T-helper 2 cell (primary cell): ENCODE measurements at places on chromosomes 2 and 18.

GRCh38 chr2:2879781-2880180, 497.8 kb downstream of the EIPR1 start:
- DNase-seq, result no peak

DNA sequence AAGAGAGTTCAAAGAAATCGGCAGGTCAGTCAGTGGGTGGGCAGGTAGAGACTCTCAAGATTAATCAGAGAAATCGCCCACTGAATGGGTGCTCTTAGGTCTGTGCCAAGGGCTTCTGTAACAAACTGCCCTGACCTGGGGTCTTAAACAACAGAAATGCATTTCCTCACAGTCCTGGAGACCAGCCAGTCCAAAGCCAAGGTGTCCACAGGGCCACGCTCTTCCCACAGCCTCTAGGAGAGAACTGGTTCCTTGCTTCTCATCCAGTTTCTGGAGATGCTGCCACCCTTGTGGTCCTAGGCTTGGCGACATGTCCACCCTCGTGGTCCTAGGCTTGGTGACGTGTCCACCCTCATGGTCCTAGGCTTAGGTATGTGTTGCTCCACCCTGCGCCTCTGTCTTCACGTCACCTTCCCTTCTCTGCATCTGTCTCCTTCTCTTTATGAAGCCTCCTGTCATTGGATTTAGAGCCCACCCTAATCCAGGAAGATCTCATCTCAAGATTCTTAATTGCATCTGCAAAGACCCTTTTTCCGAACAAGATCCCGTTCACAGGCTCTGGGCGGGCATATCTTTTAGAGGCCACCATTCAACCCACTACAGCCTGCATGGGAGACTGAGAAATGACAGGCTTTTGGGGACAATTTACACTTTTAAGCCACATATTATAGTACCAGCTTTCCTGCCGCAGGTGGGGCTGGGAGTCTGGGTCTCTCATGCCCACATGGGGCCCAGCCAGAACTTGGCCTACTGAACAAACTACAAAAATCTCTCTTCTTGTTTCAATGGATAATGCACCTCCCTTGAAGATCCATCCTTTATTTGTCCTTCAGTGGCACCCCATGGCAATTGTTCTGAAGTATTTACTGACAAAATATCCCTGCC, 161.3 kb downstream of the ASB1 start:
- no peak for DNase-seq

- DNase-seq, result no peak
Measured at GRCh38 chr2:62382757-62383156, 123.2 kb downstream of the TMEM17 start.

DNA sequence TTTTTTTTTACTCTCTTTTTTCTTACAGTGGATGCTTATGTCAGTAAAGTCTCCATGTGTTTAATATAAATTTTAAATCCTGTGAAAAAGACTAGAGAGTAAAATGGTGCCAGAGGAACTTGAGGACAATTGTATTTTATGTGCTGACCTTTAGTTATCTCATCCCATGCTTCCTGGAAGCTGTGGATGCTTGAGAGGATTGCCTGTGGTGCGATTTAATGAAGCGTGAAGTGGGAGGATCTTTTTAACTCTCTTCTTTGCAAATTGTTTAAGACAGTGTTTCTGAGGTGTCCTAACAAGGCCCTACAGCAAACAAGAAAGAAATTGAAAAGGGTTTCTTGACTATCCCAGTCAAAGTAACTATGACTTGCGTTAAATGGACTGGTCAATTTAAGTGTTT, 84.2 kb downstream of the DTNA start:
- no peak for DNase-seq

GRCh38 chr2:218898109-218898878, 17.6 kb downstream of the WNT10A start:
- DNase-seq, result peak; percentile 71

DNA sequence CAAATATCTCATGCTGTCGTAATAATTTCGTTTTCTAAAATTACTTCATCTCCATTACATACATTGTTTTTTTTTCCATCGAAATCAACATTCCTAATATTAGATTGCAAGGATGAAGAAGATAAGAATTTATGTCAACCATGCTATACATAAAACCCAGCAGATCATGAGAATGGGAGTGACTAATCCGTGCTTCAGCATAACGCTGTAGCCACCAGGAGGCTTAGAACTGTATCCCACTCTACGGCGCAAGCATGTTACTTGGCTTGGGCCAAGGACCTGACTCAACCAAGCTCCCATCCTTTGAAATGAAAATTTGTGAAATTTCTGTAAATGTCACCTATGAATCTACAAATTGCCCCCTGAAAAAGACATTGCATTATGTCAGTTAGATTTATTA, 392.5 kb downstream of the FIGN start:
- DNase-seq, result no peak

DNA sequence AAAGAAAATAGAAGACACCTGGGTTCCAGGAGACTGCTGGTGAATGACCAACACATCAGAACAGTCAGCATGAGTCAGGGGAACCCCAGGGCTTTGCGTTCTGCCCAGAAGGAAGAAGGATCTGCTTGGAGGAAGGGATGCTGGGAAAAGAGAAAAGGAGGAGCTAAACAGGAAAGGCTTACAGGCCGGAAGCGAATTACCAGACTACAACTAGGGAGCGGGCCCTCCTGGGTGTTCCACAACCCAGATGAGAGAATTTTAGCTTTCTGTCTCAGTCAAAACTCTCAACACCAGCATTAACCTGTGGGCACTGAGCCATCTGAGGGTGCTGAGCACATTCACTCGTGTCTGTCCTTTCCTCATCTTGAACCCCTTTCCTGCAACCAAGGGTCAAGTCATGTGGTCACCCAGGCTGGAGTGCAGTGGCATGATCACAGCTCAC, 19.2 kb downstream of the CDC42EP3 start:
- no peak for DNase-seq

DNA sequence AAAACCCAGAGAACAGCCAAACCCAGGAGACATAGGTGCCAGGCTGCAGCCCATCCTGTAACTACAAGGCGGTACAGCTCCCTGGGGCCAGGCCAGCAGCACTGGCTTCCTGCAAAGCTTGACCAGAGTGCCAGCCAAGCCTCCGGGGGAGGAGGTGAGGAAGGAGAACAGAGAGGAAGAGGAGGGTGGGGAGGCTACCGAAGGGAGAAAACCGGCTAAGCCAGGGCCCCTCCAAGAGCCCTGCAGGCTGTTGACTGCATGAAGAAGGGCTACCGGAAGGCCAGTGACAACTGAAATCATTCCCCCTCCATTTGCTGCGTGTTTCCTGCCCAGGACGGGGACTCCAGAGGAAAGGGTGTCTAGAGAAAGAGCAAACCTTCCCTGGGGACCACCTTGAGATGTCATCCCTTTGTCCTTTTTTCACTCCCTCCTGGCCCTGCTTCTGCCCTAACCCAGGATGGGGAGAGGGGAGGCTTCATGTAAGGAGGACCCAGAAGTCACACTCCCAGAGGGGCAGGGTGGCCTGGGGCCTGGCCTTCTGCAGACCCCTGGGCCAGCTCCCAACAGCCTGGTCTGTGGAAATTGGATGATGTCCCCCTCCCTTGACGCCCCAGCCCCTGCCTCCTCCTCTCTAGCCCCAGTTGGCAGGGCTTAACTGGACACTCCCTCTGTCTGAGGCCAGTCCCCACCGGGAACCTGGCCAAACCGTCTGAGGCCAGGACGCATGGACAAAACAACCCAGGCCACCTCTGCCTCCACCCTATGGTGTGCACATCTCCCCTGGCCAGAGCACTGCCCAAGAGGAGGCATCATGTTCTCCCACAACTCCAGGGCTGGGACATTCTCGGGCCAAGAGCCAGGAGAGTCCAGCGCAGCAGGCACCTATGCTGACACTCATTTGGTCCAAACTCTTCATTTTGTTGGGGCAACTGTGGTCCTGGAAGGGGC, 207.8 kb downstream of the CYP26B1 start:
- DNase-seq, result no peak

- DNase-seq, result no peak
Measured at GRCh38 chr18:42184685-42185477, 229.8 kb downstream of the PIK3C3 start.

DNA sequence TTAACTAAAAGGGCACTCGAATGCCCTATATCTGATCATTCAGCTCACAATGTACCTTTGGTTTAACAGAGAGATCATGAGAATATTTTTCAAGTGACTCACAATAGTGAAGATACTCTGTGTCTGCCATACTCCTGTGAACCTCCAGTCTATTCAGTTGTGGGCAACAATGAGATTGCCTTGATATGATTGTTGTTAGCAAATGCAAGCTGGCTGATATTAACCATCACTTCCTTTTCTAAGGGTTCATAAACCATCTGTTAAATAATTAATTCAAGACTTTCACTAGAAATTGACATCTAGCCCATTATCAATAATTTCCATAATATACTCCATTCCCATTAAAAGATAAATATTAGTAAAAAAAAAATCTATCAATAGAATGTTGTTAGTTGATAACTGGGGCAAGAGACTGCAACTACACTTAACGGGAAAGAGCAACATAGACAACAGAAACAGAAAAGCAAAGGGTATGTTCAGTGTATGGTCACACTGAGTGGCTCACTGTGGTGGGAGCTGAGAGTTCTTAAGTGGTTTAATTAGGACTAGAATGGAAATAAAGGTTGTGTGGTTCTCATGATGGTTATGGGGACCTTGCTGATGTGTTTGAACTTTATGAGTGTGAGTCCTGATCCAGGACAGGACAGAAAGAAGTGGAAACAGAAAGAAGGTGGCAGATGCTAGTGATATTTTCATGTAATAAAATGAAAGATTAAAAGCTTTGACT, 11.9 kb downstream of the IL18RAP start:
- no peak for DNase-seq

DNA sequence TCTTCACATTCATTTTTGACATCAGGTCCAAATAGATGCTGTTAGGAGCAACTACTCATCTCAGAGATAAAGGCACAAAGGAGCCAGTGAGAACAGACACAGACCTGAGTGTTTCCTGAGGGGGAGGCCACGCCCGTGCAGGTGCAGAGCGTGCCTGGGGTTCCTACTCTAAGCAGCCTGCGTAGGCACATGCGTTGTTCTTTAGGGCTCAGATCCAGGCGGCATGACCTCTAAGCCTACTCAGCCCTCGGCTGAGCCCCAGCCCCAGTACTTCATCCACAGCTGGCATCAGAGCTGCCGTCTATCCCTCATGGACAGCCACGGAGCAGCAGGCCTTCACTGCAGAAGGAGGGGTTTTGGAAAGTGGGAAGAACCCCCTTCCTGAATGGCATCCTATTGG, 54.9 kb upstream of the PXDN start:
- no peak for DNase-seq

DNA sequence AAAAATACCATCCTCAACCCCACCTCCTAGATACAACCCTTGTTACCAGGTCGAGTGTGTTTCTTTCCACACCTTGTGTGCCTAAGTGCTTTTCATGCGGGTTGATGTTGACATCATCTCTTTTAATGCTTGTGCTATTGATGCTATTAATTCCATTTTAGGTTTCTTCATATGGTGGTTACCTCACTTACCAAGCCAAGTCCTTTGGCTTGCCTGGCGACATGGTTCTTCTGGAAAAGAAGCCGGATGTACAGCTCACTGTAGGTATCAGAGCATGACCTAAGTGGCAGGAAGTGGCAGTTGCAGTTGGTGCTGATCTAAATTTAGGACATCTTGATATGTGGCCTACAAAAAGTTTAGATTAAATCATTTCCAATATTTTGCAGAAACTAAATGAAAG, 149.9 kb upstream of the TTC39C start:
- DNase-seq, result no peak

- DNase-seq, result no peak
Measured at GRCh38 chr2:64980183-64980582, 9.0 kb upstream of the SLC1A4 start.

DNA sequence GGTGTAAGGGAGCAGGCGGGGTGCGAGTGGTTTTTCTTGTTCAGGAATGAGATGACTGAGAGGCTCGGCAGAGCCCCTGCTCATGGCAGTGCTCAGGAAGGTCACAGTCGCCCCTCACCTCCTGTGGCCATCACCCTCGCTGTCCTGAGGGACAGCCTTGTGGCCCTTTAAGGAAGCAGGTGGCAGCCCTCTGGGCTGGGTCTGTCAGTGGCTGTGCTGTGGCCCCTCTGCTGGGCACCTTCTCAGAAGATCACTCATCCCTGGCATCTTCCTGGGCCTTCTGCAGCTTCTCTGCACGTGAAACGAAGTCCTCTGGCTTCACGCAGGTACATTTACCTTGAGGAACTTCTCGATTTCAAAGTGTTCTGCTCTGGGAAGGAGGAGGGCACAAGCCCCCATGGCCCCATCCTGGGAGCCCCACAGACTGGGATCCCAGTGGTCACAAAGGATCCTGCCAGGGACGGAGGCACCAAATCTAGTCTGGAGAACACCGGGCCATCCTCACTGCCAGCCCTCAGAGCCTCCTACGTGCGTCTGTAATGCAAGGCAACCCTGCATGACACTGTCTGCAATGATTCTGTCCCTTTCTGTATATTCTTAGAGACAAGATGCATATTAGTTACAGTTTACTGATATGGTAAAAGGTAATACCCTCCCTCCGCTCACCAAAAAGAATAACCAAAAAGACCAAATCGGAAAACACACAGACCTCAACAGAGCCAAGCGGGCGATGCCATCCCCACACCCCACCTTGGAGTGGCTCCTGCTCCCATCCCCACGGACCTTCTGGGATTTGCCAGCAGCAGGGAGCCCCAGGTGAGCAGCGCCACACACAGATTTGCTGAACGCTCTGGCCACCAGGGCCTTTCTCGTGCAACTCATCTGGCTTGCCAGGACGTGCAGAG, 25.9 kb upstream of the FAHD2A start:
- DNase-seq, result no peak

- no peak for DNase-seq
Measured at GRCh38 chr2:59791004-59791618, 762.3 kb downstream of the BCL11A start.

DNA sequence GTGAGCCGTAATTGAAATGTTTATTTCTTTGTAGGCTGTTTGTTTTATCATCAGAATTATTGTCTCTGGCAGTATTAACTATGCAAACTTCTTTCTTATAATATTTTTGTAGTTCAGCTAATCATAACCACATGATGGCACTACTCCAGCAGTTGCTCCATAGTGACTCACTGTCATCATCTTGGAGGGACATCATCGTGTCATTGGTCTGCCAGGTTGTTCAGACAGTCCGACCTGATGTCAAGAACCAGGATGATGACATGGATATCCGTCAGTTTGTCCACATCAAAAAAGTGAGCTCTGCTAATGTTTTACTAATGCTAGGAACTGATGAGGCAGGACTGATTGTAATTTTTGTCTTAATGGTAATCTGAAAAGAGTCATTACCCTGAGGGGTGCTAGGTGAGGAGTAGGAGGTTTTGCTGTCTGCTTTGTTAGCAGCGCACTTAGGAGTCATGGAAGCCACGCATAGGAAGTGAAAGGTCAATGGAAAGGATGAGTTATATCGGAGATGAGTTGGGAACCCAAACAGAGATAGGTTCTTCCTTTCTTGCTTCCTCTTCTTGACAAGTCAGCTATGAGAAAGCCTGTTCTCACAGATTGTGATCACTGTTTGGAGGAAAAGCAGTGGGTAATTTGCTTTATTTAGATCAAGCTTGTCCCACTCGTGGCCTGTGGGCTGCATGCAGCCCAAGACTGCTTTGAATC, 49.2 kb downstream of the PIKFYVE start:
- DNase-seq, result no peak

- DNase-seq, result no peak
Measured at GRCh38 chr18:6150430-6150829, 255.1 kb upstream of the TMEM200C start.

GRCh38 chr18:36613069-36613468, 215.7 kb downstream of the TPGS2 start:
- DNase-seq, result no peak
